ENCODE measurements at places on chromosomes 12 and 14. TPM values are rescaled to one million over a fixed set of nuclear protein-coding genes. Genes with fewer than 3 reads are reported as not detected.

The GLT1D1 gene
- total RNA-seq, result 0.74 TPM

The TAS2R46 gene
- total RNA-seq, result 2.0 TPM

The CCNT1 gene
- 58.4 TPM for total RNA-seq

The GPR162 gene
- total RNA-seq, result 3.2 TPM

The MUCL1 gene
- not detected for total RNA-seq

The AMHR2 gene
- 1.2 TPM for total RNA-seq

The GLIPR1L1 gene
- not detected for total RNA-seq

All from vagina (tissue), 2 donors.